ENCODE measurements at places on chromosomes 1 and 21.

- DNase-seq: no peak
Observed at GRCh38 chr1:28437924-28438699, 67.7 kb upstream of the RCC1 start.

DNA sequence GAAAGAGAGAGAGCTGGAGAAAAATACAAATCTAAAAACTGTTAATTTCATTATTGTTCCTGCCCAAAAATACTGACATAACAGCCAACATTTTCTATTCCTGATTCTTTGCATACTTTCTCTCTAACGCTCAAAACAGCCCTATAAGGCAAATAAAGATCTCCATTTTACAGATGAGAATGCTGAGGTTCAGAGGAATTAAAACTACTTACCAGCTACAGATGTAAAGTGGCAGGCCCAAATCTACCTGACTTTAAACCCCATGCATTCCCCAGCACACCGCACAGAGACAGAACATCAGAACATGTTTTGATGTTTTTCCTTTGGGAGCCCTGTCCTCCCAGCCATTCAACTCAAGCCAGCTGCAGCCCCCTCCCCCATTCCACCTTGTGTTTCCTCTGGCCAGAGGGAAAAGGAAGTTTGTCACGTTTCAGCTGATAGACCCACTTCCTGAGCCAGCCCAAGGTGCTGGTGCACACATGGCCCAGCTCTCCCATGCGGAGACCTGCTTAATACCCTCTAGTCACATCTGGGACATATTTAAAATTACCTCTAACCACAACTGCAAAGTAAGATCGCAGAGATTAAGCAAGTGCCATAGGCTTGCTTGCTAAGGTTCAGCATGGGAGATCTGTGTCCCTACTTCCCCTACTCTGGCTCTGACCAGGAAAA is 133.1 kb upstream of the NFIA start:
- no peak for DNase-seq

GRCh38 chr21:23801292-23801691 is 1806.0 kb downstream of the MRPL39 start:
- no peak for DNase-seq

DNA sequence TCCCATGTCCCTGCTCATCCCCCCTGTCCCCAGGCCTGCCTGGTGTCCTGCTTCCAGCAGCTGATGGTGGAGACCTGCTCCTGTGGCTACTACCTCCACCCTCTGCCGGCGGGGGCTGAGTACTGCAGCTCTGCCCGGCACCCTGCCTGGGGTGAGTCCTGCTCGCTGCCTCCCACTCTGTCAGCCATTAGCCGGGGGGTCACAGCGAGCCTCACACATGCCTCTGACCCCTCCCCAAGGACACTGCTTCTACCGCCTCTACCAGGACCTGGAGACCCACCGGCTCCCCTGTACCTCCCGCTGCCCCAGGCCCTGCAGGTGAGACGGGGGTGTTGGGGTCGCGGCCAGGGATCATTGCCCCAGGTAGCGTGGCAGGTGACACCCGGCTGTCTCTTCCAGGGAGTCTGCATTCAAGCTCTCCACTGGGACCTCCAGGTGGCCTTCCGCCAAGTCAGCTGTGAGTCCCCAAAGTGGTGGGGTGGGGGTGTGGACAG is 10.0 kb downstream of the SCNN1D start:
- DNase-seq: no peak

DNA sequence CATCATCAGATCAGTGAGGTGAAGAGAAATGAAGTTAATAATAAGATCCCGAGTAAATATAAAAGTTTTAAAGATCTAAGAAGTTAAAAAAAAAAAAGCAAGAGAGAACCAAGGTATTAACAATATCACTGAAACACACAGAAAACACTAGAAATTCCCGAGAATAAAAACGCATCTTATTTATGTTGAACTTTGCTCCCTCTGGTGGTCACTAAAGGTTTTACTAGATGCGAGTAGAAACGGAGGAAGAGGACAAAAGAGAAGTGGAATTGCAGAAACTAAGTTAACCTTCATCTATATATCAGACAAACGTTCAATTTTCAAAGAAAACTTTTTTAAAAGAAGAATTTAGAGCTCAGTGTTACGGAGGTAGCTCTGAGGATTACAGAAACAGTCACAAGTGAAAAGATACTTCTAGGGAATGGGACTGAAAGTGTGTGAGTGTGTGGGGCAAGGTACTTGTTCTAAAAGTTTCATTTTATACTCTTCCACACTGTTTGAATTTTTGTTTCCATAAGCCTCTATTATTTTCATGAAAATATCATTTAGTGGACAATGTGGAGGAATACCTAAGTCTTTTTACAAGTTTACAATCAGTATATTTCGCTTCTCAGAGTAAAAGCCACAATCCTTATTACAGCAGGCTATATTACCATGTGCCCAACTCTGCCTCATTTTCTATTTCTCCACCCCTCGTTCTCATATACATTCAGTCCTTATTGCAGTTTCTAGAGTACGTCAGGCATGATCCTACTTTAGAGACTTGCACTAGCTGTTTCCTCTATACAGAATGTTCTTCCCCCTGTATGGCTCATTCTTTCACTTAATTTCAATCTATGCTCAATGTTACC is 19.7 kb downstream of the ACBD6 start:
- DNase-seq: no peak

DNA sequence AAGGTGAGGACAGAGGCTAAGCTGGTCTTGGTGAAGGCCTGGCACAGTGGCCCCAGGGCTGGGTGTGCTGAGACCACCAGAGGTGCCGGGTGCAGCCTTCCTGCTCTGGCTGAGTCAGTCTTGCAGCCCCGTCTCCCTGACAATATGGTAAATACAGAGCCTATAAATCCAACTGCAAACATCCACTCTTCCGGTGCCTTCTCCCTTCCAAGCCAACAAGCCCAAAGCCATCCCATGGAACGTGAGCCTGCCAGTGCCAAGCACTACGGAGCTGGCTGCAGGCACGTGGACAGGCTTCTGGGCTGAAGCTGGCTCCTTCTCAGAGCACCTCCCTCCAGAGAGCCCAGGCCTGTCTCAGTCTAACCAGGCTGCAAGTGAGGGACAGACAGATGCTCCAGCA is 70.0 kb downstream of the TRABD2B start:
- no peak for DNase-seq

- no peak for DNase-seq
Observed at GRCh38 chr1:45012639-45013278, 705 bp downstream of the UROD start.

- DNase-seq: no peak
Observed at GRCh38 chr1:40363721-40364120, 9.8 kb upstream of the SMAP2 start.

GRCh38 chr1:159307346-159308020 is 5.3 kb downstream of the FCER1A start:
- no peak for DNase-seq

GRCh38 chr1:55021942-55022546 is 17.3 kb upstream of the PCSK9 start:
- peak; percentile 48 for DNase-seq

GRCh38 chr1:4586611-4587160 is 67.7 kb upstream of the AJAP1 start:
- DNase-seq: no peak

DNA sequence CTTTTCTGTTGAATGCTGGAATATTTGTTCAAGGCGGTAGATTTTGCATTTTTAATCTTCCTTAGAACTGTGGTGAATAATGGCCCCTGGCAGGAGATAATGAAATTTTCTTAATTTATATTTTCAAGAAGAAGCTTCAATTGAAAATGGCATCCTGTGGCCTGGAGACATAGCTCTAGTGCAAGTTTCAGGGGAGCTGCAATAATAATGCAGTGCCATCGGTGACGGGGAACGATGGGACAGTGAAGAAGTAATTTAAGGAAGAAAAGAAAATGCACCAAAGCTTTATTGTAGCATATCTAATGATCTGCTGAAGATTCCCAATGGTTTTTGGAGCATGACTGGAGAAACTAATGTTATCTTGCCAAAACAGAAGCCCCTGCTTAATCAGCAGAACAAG is 128.4 kb downstream of the ADGRL2 start:
- no peak for DNase-seq

- no peak for DNase-seq
Observed at GRCh38 chr1:194045416-194045815, 859.0 kb upstream of the B3GALT2 start.

GRCh38 chr1:218382261-218382660 is 37.1 kb downstream of the TGFB2 start:
- DNase-seq: no peak

DNA sequence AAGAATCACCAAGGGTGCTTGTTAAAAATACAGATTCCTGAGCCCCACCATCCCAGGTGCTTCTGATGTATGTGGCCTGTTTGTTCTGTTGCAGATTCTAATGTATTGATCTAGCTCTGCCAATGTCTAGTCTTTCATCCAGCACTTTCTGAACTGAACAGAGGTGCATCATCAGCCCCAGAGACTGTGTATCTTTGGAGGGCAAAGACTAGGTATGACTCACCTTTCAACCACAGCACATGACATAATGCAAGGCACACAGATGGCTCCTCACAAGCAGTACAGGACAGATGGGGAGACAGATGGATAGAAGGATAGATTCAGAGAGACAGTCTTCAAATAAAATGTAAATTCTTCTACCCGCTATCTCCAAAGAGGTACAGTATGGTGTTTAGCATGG is 32.3 kb downstream of the CD58 start:
- no peak for DNase-seq

DNA sequence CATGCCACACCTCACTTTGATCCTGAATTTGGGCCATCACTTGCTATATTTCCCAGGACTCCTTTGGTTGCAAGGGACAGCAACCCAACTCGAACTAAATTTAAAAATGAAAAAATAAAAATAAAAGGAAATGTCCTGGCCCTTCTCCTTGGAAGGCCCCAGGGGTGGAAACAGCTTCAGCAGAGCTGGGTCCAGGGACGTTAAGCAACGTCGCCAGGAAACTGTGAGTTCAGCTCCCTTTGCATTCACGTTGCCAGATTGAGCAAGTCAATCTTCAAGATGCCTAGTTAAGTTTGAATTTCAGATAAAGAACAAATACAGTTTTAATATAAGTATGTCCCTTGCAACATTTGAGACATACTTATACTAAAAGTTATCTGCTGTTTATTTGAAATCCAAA is 14.6 kb upstream of the SPSB1 start:
- DNase-seq: no peak

DNA sequence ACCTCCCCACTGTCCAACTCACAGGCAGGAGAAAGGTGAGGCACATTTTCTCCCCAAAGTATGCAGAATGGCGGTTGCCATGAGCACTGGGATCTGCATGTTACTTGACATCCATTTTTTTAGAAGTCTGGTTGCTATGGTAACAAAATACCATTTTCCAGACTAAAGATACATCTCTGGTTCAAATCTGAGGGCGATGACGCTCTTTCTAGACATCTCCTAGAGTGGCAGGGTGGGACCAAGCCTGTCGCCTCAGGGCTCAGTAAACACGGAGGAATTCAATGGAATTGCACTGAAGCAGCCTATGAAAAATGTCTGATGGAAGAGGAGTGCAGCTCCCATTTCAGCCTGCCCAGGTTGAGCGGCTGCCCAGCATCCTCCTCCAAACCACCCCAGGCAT is 21.5 kb upstream of the FAM43B start:
- no peak for DNase-seq

- DNase-seq: no peak
Observed at GRCh38 chr1:77051425-77051824, 167.8 kb downstream of the PIGK start.

- DNase-seq: no peak
Observed at GRCh38 chr1:51669272-51669671, 52.4 kb downstream of the OSBPL9 start.

- no peak for DNase-seq
Observed at GRCh38 chr1:55626326-55626725, 411.2 kb upstream of the USP24 start.

DNA sequence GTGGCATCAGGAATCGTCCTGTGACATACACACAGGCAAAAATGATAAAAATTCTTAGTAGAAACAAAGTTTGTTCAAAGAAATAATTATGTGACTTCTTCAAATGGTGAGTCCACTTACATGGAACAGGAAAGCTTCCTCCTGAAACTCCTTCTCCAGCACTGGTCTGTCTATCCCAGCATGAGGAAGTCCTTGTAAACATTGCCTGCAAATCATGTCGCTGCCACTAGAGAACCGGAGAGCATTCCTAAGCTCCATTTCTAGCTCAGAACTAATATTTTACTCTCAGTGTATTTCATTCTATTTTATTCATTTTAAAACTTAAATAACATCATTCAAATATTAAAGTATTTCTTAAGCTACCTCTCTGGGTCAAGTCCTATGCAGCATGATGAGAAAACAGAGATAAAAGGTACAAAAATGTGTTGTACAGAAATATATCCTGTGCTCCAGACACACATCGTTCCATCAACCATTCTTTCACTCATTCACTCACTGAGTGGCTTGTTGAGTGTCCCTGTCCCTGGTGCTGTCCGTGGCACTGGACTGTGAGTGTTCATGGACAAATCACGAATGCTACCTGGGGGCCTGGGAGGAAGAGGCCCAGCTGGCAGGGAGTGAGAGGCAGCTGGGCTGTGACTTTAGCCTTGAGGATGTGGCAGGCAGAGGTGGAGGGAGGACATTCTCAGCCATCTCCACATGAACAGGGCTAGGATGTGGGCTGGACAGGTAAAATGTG is 10.0 kb downstream of the CYP4A22 start:
- no peak for DNase-seq

- DNase-seq: no peak
Observed at GRCh38 chr1:3819771-3820200, 23.5 kb upstream of the LRRC47 start.

DNA sequence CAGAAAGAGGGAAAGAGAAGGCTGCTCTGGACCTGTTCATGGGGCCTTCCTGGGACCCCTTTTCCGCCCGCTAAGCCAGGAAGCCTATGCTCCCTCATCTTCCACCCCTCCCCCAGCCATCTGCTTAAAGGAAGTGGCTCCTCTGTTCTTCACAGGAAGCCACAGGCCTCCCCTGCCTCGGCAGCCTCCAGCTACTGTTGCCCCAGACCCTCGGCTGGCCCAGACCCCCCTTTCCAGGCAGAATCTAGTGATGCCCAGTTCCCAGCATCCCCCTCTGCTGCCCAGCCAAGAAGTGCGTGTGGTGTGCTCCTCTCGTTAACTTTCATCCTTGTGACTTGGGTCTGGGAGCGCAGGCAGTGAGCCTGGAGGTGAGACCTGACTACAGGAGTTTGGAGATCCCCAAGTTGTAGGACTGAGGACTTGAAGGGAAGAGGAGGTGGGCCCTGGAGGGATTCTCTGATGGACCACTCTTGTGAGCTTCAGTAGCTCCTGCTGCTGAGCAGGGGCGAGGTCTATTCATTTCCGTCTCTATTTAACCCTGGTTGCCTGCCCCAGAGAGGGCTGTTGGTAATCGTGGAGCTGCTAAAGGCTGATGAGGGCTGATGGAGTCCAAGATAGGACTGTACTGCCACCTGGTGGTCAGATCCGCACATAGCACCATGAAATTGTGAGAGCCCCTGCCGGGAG is 9.1 kb downstream of the IFI6 start:
- DNase-seq: peak; percentile 82

- DNase-seq: no peak
Observed at GRCh38 chr1:12488666-12489354, 129.2 kb downstream of the DHRS3 start.

DNA sequence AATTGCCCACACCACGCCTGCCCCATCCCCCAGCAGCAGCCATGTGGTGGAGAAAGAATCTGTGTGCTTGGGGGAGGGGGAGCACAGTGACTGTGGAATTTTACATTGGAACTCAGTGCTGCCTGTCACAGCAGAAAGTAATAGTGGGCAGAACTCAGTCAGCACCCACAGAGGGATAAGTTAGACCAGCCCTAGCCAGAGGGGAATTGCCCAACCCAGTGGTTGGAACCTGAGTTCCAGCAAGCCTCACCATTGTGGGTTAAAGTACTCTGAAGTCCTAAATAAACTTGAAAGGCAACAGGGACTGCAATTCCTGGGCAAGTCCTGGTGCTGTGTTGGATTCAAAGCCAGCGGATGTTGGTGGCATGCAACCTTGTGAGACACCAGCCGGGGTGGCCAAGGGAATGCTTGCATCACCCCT is 88.8 kb downstream of the MRPL39 start:
- no peak for DNase-seq

Measured in stimulated activated CD4-positive, alpha-beta T cell treated with anti-CD3 and anti-CD28 coated beads, Interleukin-1b, Interleukin-23, amount 100 ng/mL, for 24 hours (primary cell).